ENCODE measurements at places on chromosomes 13 and 19.

DNA sequence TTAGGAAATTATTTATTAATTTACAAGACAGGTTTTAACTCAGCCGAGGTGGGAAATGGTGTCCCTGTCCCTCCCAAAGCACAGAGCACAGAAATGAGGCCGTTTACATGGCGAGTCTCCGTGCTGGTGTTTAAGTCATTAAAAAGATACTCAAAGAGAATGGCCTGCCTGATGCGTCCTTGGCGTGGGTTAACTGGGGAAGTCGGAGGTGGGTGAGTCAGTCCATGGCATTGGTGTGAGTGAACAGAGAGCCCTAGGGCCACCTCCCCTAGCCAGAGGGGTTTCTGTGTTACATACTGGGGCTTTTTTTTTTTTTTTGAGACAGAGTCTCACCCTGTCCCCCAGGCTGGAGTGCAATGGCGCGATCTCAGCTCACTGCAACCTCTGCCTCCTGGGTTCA is 3.9 kb downstream of the FEM1A start:
- no peak for DNase-seq

- peak; percentile 38 for DNase-seq
These were observed 41.2 kb upstream of the KCTD4 start for GRCh38 chr13:45242070-45242469.

- DNase-seq, result no peak
These were observed 138.1 kb downstream of the TSHZ3 start for GRCh38 chr19:31211088-31211487.

- no peak for DNase-seq
These were observed 6.2 kb downstream of the ZNF444 start for GRCh38 chr19:56147307-56147706.

- DNase-seq, result peak; percentile 72
These were observed 20.0 kb downstream of the KLF12 start for GRCh38 chr13:74114202-74114601.

DNA sequence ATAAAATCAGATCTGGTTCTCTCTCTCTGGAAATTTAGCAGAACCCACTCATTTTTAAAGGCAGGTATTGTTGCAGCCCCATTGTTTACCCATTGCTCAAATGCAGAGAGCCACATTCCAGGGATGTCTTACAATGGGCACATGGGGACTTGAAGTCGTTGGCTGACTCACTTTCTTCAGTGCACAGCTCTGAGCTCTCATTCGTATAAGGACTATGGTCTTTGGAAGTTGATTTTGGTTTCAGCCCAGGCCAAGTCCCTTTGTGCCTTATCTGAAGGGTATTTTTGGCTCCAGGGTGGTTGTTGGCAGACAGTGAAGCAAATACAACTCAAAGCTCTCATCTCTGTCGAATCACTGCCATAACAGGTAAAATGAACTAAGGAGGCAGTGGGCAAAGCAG is 47.3 kb upstream of the CLDN10 start:
- DNase-seq, result no peak

- DNase-seq, result no peak
These were observed 5.8 kb downstream of the PGLYRP1 start for GRCh38 chr19:46017095-46017429.

DNA sequence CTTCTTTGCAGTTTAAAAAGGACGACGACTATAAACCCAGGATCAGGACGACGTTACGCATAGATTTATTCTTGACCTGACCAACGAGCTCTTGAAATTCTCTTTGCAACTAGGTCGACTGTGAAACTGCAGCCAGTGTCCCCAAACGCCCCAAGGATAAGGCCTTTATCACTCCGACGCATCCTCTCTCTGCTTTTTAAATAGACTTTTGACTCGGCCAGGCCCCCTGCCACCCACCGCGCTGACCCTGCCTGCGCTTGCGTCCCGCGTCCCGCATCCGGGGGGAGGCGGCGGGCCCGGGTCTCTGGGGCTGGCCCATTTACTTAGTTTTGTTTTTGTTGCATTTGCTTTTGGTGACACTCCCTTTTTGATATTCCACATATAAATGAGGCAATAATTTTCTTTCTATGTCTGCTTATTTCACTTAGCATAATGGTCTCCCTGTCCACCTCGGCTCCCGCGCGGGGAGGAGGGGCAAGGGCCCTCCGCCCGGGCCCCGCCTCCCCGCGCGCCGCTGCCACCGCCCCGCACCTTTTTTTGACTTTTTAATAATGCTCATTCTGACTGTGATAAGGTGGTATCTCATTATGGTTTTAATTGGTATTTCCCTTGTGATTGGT is 17.4 kb downstream of the RB1 start:
- no peak for DNase-seq

- peak; percentile 75 for DNase-seq
These were observed 2.0 kb upstream of the RNF126 start for GRCh38 chr19:664913-665443.

- peak; percentile 60 for DNase-seq
These were observed 9.8 kb upstream of the ZNF627 start for GRCh38 chr19:11587302-11587974.

DNA sequence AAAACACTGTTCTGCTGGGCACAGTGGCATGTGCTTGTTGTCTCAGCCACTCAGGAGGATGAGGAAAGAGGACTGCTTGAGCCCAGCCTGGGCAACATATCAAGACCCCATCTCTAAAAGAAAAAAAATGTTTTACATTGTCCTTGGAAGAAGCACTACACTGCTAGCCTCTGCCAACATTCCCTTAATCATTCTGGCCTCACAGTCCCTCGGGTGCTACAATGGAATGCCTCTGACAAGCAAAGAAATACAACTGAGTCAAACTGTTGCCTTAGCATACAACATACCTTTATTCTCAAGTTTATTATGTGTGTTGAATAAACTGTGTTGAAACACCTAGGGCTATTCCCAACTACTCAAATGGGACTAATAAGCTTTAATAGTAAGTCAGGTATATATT is 56.1 kb downstream of the PSPC1 start:
- peak; percentile 43 for DNase-seq

GRCh38 chr13:112060282-112060830 is 6.6 kb upstream of the SOX1 start:
- no peak for DNase-seq

GRCh38 chr19:764301-764700 is 13.4 kb downstream of the MISP start:
- no peak for DNase-seq

- DNase-seq, result peak; percentile 19
These were observed 510.9 kb upstream of the PCDH9 start for GRCh38 chr13:67740871-67741535.

DNA sequence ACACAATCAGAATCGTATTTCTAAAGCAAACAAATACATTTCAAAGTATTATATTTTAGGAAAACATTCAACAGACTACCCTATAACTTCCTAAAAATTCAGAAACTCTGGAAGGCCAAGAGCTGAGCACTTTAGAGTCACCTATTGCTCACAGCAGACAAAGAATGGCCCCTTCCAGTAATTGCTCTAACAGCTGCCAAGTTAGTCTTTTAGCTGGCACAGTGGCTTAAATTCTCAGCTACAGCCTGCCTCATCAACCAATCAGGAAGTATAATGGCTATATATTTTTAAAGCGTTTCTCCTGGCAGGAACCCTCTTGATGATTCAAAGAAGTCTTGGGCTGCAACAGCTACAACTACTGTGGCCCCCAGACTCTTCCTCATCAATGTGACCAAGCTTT is 14.9 kb upstream of the SLITRK5 start:
- DNase-seq, result no peak

DNA sequence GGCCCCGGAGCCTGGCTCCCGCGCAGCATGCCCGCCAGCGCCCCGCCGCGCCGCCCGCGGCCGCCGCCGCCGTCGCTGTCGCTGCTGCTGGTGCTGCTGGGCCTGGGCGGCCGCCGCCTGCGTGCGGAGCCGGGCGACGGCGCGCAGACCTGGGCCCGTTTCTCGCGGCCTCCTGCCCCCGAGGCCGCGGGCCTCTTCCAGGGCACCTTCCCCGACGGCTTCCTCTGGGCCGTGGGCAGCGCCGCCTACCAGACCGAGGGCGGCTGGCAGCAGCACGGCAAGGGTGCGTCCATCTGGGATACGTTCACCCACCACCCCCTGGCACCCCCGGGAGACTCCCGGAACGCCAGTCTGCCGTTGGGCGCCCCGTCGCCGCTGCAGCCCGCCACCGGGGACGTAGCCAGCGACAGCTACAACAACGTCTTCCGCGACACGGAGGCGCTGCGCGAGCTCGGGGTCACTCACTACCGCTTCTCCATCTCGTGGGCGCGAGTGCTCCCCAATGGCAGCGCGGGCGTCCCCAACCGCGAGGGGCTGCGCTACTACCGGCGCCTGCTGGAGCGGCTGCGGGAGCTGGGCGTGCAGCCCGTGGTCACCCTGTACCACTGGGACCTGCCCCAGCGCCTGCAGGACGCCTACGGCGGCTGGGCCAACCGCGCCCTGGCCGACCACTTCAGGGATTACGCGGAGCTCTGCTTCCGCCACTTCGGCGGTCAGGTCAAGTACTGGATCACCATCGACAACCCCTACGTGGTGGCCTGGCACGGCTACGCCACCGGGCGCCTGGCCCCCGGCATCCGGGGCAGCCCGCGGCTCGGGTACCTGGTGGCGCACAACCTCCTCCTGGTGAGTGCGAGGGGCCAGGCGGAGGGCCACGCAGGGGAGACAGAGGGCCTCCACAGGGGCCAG is at the start of gene KL:
TSS of gene KL (plus strand) at position 10 of the 909 bp plus-strand sequence. CDS start at position 28, 18 bp downstream.
- no peak for DNase-seq

DNA sequence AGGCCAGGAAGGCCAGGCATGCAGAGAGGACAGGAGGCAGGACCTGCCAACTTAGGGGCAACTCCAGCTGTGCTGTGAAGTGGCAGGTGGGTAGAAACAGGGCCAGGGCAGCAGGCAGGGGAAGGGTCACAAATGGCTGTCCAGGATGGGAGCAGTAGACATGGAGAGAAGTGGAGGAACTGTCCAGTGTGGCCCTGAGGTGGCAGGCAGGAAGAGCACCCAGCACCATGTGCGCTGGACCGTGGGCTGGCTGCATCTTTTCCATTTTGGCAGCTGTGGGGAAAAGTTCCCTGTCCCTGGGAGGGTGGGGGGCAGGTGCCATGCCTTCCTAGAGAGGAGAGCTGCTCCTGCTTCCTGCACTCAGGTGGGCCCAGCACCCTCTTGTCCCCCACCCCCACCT is 13.8 kb downstream of the DEDD2 start:
- no peak for DNase-seq

DNA sequence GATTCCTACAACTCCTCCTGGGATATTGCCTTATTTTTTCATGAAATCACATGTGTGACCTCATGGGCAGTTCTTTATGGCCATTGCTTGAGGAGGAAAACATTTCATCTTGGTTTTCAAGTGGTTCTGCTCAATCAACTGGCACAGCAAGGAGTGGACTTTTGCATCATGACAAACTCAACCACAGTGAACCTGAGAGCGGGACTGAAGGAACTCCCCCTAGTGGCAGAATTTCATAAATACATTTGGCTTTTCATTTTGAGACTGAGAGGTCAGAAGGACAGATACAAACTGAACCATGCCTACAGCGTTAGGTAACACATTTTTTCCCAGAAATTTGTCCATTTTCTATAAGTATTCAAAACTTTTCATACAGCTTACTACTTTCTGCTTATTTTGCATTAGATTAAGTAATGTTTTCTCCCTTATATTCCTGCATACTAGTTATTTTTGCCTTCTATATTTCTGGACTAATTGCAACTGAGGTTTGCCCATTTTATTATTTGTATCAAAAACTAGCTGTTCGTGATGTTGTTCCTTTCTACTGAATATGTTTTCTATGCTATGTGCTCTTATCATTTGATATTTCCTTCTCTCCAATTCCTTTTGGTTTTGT is 13.4 kb upstream of the SIGLEC12 start:
- DNase-seq, result peak; percentile 27

GRCh38 chr13:27159806-27160563 is 11.6 kb downstream of the USP12 start:
- DNase-seq, result no peak

- DNase-seq, result peak; percentile 66
These were observed 55.9 kb upstream of the SERP2 start for GRCh38 chr13:44317752-44318151.

DNA sequence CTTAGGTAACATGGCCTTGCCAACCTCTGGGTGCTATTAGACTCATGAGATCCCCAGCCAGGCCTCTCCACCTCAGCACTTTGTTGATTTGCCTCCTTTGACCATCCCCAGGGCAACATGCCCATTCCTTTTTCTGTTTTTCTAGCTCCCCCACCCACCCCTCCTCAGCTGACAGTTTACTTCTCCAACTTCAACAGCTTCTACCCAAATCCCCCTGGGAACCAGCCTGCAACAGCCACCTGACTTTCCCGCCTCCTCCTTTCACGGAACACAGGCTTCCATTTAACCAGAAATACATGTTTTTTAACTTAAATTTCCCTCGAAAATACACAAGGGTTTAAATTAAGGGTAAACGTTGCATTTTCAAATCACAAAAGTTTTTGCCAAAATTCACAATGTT is 117.3 kb downstream of the DLEU7 start:
- DNase-seq, result no peak

- DNase-seq, result no peak
These were observed 1030.0 kb upstream of the PRR20A start for GRCh38 chr13:56110751-56111150.

All from fibroblast of skin of right quadriceps (primary cell).